Activated naive CD8-positive, alpha-beta T cell treated with anti-CD3 and anti-CD28 coated beads, Interleukin-2, amount 10 ng/mL, durations not matched to agents 7 days and 5 days (primary cell): ENCODE measurements at places on chromosomes 16 and 17. TPM values are rescaled to one million over a fixed set of nuclear protein-coding genes. Genes with fewer than 3 reads are reported as not detected.

DNA sequence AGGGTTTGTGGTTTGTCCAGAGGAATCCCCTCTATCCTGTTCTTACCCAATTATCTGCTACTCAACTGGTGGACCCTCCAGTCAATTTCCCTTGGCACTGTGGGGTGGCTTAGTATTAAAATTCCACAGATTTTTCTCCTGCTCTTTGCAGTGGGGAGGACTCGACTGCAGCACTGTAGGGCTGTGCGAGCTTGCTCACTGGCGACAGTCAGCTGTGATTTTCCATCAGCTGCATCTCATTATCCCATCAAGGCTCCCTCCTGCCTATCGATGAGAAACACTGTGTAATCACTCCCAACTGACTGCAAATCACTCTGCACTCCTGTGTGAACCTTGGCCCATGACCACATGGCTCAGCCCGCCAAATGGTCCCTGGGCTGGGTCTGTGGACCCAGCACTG lies 90.5 kb upstream of the MAF start:
- H3K4me3 ChIP-seq: no peak overlapping the region
- H3K36me3 ChIP-seq: no peaks in the 10 kb centered on the region
- H3K27ac ChIP-seq: no peak overlapping the region
- no peaks in the 10 kb centered on the region for H3K27me3 ChIP-seq
- no peak for DNase-seq
- no peaks in the 10 kb centered on the region for H3K4me1 ChIP-seq

- H3K36me3 ChIP-seq: peaks cover 56% of the 10 kb centered on the region
- no peaks in the 10 kb centered on the region for H3K27me3 ChIP-seq
- peak overlapping the region; percentile 54 for H3K27ac ChIP-seq
- peak overlapping the region; percentile 55 for H3K4me3 ChIP-seq
Measured at GRCh38 chr16:85908444-85908843, 9.5 kb downstream of the IRF8 start.

- no peak overlapping the region for H3K27ac ChIP-seq
- no peaks in the 10 kb centered on the region for H3K27me3 ChIP-seq
- peaks cover 13% of the 10 kb centered on the region for H3K36me3 ChIP-seq
- H3K4me1 ChIP-seq: peaks cover 26% of the 10 kb centered on the region
- no peak overlapping the region for H3K4me3 ChIP-seq
Measured at GRCh38 chr16:78745108-78746019, 645.9 kb downstream of the WWOX start.

GRCh38 chr17:35433075-35433894 lies 985 bp upstream of the SLFN12 start:
- peak; percentile 46 for DNase-seq
- peak overlapping the region; percentile 89 for H3K4me3 ChIP-seq
- H3K4me1 ChIP-seq: peaks cover 42% of the 10 kb centered on the region
- no peaks in the 10 kb centered on the region for H3K27me3 ChIP-seq
- peaks cover 18% of the 10 kb centered on the region for H3K36me3 ChIP-seq

DNA sequence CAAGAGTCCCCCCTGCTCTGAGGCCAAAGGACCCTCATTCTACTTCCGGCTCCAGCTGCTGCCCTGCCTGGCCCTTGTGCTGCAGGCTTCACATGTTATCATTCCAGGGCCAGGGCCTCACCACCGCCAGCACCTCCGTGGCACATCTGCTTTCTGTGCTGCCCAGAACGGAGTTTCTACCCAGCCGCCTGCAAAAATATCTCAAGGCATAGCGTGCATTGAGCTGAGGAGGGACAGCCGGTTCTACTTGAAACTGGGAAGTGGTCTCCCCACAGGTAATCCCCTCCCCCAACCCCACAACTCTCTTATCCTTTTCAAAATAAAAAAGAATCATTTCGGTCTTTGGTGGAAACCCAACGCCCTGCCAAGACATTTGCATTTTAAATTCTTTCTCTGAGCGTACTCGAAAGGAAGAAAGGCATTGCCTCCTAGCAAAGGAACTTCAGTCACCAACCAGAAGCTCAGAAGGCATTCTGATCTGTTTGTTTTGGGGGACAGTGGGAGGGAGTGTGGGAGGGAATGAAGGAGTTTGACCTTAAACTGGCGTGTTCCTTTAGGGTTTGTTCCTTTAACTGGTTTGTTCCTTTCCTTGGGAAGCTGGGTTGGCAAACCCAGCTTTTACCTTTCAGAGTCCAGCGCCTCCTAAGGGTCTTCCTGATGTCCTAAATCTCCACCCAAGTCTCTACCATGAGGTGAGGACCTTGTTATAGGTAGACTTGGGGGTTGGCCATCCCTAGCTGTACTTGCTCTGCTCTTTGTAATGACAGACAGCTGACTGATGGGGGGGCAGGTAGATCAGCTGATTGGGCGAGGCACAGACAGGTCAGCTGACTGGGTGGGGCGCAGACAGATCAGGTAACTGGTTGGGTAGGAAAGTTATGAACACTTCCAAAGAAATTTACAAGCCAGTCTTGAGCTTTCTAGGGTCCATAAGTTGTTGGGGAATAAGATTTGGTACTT lies 33.4 kb upstream of the PIK3R6 start:
- peaks cover 56% of the 10 kb centered on the region for H3K4me1 ChIP-seq
- H3K36me3 ChIP-seq: peaks cover 66% of the 10 kb centered on the region
- H3K27me3 ChIP-seq: no peaks in the 10 kb centered on the region
- DNase-seq: no peak
- peak overlapping the region; percentile 60 for H3K4me3 ChIP-seq

GRCh38 chr17:9948928-9949327 lies 43.9 kb upstream of the RCVRN start:
- no peak overlapping the region for H3K27ac ChIP-seq
- no peak overlapping the region for H3K4me3 ChIP-seq
- no peaks in the 10 kb centered on the region for H3K27me3 ChIP-seq
- no peaks in the 10 kb centered on the region for H3K36me3 ChIP-seq
- H3K4me1 ChIP-seq: no peaks in the 10 kb centered on the region
- DNase-seq: no peak

GRCh38 chr17:33055746-33056145 lies 64.1 kb downstream of the SPACA3 start:
- H3K36me3 ChIP-seq: no peaks in the 10 kb centered on the region
- H3K4me3 ChIP-seq: no peak overlapping the region
- H3K27me3 ChIP-seq: no peaks in the 10 kb centered on the region

- no peak overlapping the region for H3K27ac ChIP-seq
- no peak for DNase-seq
- H3K4me3 ChIP-seq: peak overlapping the region; percentile 25
- H3K4me1 ChIP-seq: peaks cover 43% of the 10 kb centered on the region
- H3K36me3 ChIP-seq: peaks cover 11% of the 10 kb centered on the region
- H3K27me3 ChIP-seq: no peaks in the 10 kb centered on the region
Measured at GRCh38 chr16:4850211-4850610, 2.9 kb downstream of the UBN1 start.

- H3K4me3 ChIP-seq: no peak overlapping the region
- H3K4me1 ChIP-seq: peaks cover under 1% of the 10 kb centered on the region
- peaks cover 4% of the 10 kb centered on the region for H3K27me3 ChIP-seq
Measured at GRCh38 chr17:31446195-31446967, 54.9 kb downstream of the RAB11FIP4 start.

DNA sequence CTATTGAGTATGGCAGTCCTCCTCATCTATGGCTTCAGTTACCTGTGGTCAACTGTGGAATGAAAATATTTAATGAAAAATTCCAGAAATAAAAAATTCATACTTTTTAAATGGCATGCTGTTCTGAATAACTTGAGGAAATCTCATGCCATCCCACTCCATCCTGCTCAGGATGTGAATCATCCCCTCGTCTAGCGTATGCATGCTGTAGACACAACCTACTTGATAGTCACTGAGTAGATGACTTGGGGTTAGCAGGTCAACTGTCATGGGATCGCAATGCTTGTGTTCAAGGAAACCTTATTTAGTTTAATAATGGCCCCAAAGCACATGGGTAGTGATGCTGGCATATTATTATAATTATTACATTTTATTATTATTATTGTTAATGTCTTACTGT lies 4.8 kb upstream of the VAC14 start:
- DNase-seq: no peak
- no peak overlapping the region for H3K27ac ChIP-seq
- no peak overlapping the region for H3K4me3 ChIP-seq

DNA sequence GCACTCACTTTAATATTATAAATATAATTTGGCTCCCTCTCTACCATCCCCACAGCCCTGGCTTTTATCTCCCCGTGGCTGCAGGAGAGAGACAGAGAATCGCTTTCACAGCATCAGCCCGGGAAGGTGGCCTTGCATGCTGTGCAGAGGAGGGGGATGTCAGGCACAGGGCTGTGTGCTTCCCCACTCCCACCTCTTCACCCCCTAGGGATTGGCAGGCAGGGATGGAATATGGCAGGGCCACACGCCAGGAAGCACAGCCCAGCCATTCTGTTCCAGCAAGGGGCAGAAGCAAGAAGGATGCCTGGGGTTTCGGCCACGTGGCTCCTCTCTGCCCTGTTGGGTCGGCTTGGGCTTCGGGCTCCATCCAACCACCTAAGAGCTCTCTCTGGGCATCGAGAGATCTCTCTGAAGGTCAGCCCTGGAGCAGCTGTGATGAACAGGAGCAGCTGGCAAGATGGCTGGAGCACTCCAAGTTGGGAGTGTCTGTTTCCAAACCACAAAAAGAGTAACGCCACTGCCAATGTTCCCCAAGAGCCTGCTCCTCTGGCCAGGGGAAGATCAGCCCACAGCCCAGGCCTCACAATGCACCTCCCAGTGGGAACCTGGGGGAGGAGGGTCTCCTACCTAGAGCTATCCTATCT lies 223.2 kb downstream of the C16orf78 start:
- H3K27me3 ChIP-seq: peaks cover 16% of the 10 kb centered on the region
- H3K36me3 ChIP-seq: no peaks in the 10 kb centered on the region
- H3K4me1 ChIP-seq: no peaks in the 10 kb centered on the region
- H3K4me3 ChIP-seq: no peak overlapping the region

- H3K4me3 ChIP-seq: peak overlapping the region; percentile 76
- no peak for DNase-seq
- H3K4me1 ChIP-seq: peaks cover 68% of the 10 kb centered on the region
- peaks cover 8% of the 10 kb centered on the region for H3K36me3 ChIP-seq
- H3K27me3 ChIP-seq: no peaks in the 10 kb centered on the region
Measured at GRCh38 chr17:78725448-78726021, 56.5 kb downstream of the CYTH1 start.

RNF222 gene
- 0.31 TPM for total RNA-seq

CNGB1 gene
- not detected for total RNA-seq

ZNF207 gene
- total RNA-seq: 274 TPM

RTN4RL1 gene
- total RNA-seq: 0.22 TPM

RPA1 gene
- 252 TPM for total RNA-seq

SDR42E2 gene
- total RNA-seq: 0.44 TPM
